ENCODE measurements at places on chromosomes 7 and 10.

GRCh38 chr7:133016604-133017003 lies 65.3 kb downstream of the CHCHD3 start:
- DNase-seq = no peak

DNA sequence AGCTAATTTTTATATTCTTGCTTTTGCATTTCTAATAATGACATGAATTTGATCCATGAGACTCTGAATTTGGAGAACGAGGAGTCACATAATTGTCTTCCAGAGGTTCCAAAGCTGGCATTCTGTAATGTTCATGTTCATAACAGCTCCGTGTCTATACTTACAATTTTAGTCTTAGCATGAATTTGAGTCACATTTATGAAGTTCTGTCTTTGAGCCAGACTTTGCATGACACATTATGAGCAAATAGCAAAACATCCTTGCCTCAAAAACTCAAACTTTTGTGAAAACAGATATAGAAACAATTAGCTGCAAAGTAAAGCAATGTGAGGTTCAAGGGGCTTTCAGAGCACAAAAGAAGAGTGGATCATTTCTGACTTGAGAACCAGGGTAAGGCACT lies 44.5 kb upstream of the CAV2 start:
- DNase-seq = no peak

- DNase-seq = no peak
Observed at GRCh38 chr7:42314696-42315095, 77.7 kb upstream of the GLI3 start.

GRCh38 chr7:1810961-1811849 lies 141.1 kb downstream of the ELFN1 start:
- DNase-seq = no peak

- DNase-seq = no peak
Observed at GRCh38 chr7:132428247-132428919, 147.9 kb downstream of the PLXNA4 start.

GRCh38 chr7:118059209-118059608 lies 124.8 kb upstream of the LSM8 start:
- DNase-seq = no peak

- DNase-seq = no peak
Observed at GRCh38 chr10:90288391-90288933, 569.4 kb downstream of the HTR7 start.

- DNase-seq = no peak
Observed at GRCh38 chr7:97390915-97391593, 273.6 kb downstream of the SDHAF3 start.

DNA sequence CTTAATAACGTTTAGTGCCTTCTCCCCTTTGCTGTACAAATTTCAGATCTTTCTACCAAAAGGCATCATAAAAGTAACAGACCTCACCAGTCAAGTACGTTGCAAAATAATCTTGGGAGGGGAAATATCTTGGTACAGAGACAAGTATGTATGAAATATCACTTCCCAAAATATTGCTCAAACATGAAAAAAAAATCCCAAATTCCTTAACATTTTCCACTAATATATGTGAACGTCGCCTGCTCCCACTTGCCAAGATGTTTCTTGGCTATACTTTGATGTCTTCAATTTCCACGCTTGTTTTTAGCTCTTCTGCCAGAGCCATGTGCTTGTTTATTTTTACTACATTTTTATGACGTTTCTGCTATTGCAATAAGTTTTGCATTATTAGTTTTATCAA lies 223.5 kb downstream of the PLXNA4 start:
- no peak for DNase-seq

DNA sequence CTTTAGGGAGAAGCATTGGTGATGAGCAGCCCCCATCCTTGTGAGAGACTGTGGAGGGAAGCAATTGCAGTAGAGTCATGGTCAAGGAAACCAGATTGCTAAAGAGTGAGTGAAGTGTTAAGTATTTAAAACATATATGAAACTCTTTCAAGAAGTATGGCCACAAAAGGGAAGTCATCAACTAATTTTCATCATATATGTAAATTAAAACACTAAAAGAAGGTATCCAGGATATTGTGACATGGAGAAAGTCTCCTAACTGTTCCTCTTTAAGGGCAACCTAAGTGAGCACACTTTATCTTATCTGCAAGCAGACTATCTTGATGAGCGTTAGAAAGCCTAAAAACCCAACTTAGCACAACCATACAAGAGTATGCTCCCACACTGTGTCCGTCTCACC lies 69.7 kb downstream of the CD36 start:
- no peak for DNase-seq

- no peak for DNase-seq
Observed at GRCh38 chr10:51881213-51881612, 181.8 kb upstream of the CSTF2T start.

GRCh38 chr10:28186461-28186860 lies 116.4 kb downstream of the MPP7 start:
- DNase-seq = no peak

DNA sequence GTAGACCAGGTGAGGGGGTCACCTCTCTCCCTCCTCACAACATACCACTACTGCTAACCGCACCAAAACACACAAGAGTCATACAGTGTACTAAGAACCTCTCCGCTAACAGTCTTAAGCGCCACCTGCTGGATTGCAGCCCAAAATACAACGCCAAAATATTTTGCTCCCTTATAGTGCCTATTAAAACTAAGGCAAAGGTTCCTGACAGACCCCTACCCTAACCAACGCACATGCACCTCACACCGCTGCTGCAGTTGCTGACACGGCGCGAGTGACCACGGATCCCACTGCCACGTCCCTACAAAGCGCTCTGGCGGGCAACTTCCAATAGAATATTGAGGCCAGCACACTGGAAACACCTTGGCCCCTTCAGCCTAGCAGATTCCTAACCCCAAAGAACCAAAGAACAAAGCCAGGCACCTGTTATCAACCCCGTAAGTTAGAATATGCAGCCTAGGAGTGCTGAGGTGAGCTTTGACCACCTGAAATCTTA lies 563.6 kb upstream of the SEMA3D start:
- no peak for DNase-seq

- no peak for DNase-seq
Observed at GRCh38 chr7:30828591-30828990, 57.4 kb downstream of the MINDY4 start.

DNA sequence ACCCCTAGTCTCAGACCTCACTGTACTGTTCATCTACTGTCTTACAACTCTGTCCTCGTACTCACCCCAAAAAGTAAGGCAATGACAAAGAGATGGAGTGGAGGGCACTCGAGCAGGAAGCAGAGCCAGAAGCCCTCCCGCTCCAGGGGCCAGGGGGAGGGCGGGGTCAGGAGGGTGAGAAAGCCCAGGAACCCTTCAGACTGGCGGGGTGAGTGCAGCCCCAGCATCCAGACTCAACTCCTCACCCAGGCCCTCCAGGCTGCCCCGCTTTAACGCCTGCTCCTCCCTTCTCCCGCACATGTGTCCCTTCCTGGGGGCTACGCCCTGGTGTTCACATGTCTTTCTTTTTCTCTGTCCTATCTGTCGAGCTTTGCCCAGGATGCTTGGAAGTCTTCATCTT lies 66.1 kb downstream of the CALML3 start:
- no peak for DNase-seq

GRCh38 chr10:7706534-7707073 lies 3.5 kb downstream of the ITIH2 start:
- DNase-seq = no peak

DNA sequence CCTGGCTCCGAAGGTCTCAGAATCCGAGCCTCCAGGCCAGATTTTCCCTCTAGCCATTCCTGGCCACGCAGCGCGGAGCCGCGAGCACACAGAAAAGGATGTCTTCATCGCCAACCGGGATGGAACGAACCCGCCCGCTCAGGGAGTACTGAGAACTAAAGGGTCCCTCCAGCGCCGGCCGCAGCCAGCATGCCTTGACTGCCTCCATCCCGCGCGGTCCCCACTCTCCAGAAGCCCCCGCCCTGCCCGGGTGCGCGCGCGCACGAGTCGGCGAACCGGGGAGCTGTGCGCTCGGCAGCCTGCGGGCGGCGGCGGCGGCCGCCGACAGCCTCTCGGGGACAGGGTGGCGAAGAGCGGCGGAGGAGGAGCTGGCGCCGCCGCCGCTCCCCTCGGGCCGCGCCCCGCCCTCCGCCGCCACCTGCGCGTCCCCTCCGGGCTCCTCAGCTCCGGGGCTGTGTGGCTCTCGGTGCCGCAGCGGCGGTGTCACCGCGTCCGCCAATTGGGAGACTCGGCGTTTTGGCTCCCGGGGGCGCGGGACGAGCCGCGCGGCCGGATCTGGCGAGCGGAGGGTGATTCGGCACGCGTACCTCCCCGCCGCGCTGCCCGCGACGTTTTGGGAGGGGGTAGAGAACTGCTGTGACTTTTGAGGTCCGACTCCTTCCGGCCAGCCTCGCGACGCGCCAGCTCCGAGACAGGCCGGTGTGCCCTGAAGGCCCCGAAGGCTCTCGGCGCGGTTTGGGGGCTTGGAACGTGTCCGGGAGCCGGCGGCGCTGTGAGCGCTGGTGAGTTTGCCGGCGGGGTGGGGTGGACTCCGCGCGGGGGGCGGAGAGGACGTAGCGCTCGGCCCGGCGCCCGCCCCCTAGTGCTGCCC lies 453 bp upstream of the GALNT17 start:
- DNase-seq = no peak

GRCh38 chr7:94206295-94206694 lies 188.4 kb upstream of the COL1A2 start:
- no peak for DNase-seq

GRCh38 chr7:40755438-40755837 lies 620.6 kb downstream of the SUGCT start:
- no peak for DNase-seq

DNA sequence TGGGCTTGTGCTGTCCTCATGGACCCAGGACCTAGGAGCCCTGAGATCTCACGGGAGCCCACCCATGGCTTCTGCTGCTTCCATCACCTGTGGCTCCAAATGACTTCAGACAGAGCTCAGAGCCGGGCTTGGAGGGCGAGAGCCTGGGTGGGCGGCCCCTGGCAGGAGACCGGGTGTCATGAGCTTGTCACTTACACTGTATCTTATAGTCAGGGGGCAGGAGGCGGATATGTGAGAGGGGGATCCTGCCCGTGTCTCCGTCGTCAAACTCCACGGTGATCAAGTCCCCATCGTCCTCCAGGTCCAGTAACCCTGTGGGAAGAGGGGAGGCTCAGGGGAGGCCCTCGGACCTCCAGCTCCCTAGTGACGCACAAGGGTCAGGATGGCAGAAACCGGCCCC lies 33.0 kb downstream of the SLC29A4 start:
- DNase-seq = no peak

GRCh38 chr10:102395400-102396316 lies at the start of gene NFKB2:
Gene NFKB2, plus strand, starts transcription at chr10:102395705. Its CDS starts 255 bp downstream, at chr10:102395960.
- peak; percentile 84 for DNase-seq

DNA sequence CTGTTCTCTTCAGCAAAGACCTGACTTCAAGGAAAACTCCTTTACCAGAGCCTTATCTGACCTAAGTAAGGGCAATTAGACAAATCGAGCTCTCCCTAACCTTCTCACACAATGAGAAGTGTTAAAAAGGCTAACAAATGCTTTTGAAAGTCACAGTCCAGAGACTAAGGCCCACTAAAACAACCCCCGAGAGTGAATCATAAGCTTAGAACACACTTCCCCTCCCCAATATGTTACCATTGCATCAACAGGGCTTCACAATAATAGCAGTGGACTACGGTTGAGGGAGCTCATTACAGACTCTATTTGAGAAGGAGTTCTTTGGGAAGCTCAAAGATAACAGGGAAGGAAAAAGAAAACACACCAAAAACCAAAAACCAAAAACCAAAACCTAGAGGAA lies 28.6 kb upstream of the ZEB1 start:
- no peak for DNase-seq

- no peak for DNase-seq
Observed at GRCh38 chr7:69448071-69448470, 150.2 kb upstream of the AUTS2 start.
